CD4-positive, alpha-beta T cell treated with Interleukin-15 for 1 hour (primary cell): ENCODE measurements at places on chromosomes 7 and 10.

DNA sequence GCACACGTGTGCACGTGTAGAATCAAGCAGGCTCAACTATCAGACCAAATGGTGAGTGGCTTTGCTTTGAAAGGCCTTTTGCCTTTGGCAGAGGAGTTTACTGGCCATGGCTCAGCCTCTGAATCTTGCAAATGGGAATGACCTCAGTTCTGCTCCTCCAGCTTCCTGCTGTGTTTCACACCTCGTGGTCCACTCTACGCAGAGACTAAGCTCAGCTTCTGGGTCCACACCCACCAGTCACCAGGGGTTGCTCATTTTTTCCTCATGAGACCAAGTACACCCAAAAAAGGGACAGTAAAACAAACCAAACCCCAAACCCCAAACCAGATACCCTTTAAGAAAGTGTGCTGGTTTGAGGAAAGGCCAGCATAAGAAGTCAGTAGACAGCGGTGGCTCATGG is 236.4 kb downstream of the DNAJB6 start:
- DNase-seq: no peak

DNA sequence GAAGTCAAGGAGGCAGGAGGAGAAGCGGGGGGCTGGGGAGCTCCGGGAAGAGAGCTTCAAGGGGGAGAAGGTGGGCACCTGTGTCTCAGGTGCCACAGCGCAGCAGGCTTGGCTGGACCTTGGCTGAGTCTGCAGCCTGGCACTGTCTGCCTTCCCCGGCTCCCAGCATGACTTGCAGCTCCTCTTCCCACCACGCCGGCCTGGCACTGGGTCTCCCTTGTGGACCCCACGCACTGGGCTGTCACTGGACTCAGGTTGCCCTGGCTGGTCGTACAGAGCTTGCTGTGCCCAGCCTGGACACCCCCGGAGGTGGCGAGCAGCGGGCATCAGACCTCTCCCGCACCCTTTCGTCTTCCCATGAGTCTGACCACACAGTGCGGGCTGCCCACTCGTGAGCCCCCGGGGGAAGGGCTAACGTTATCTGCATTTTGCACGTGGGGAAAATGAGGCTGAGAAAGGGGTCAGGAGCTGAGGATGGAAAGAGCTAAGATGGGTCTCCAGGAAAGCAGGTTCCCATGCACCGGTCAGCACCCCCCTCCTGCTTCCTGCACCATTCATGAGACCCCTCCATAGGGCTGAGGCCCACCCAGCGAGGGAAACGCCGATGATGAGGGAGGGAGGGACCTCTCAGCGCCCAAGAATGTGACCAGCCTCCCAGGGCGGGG is 40.3 kb upstream of the PSMG3 start:
- no peak for DNase-seq

DNA sequence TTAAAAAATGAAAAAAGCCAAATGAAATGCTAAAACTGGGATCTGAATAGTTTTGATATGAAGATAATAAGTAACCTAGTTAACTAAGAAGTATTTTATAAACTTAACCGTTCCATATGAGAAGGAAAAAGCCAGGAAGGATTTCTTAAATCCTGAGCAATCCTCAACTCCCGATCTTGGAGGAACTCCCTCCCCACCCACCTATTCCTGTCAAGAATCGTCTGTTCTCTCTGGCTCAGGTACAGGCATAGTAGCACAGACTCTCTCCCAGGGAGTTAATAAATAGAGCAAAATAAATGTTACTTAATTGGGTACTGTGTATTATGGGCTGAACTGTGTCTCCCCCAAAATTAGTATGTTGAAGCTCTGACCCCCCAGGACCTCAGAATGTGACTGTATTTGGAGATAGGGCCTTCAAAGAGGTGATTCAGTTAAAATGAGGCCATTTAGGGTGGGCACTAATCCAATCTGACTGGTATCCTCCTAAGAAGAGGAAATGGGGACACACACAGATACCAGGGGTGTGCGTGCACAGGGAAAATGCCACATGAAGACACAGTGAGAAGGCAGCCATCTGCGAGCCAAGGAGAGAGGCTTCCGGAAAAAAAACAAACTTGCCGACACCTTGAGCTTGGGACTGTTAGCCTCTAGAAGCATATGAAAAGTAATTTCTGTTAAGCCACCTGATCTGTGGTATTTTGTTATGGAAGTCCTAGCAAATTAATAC is 28.7 kb downstream of the PUS7 start:
- DNase-seq: no peak

DNA sequence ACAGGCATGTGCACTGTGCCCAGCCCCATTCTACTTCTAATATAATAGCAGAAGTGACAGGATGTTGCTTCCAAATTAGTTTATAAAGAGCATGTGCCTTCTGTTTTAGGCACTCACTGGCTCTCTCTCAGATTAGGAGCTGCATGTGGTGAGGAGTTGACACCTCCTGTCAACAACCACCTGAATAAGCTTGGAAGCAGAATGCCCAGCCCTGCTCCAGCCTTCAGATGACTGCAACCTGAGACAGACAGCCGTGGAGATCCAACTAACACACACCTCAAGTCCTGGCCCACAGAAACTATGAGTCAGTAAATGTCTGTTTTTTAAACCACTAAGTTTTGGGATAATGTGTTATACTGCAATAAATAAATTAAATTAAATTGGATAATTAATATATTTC is 54.5 kb downstream of the PARD3 start:
- no peak for DNase-seq

DNA sequence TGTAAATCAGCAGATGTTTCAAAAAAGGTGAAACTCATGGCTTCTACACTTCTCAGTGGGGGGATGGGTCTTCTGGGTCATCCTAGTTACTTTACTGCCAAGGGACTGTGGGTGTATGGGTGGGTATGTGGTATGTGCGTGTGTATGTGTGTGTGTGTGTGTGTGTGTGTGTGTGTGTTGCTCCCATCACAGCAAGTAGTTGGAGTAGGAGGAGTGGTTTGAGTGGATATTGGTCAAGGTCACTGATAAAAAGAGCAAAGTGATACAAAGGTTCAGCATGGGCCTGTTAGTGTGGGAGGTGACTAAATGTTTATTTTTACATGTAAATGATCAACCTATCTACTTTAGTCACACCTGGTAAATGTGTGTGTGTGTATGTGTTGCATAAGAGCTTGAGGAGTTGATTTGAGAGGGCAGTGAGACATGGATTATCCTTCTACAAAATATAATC is 11.8 kb upstream of the COBL start:
- no peak for DNase-seq
